NCI-H226 (cell line): ENCODE measurements at places on chromosomes 3 and 15.

DNA sequence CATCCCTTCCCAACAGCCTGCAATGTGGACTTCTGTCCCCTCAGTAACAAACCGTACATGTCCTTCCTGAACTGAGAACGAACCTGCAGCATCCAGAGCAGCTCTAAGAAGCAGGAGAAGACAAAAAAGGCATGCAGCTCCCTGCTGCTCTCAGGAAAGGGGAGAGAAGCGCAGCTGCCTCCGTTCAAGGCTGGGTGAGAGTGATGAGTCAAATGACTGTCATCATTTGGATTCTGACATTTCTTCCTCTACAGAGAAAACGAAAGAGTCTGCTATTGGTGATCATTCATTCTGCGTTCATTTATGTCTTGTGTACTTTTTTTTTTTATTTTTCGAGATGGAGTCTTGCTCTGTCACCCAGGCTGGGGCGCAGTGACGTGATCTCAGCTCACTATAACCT, 677.8 kb downstream of the FHIT start:
- DNase-seq, result no peak

GRCh38 chr3:47130557-47130956, 33.4 kb downstream of the SETD2 start:
- no peak for DNase-seq

DNA sequence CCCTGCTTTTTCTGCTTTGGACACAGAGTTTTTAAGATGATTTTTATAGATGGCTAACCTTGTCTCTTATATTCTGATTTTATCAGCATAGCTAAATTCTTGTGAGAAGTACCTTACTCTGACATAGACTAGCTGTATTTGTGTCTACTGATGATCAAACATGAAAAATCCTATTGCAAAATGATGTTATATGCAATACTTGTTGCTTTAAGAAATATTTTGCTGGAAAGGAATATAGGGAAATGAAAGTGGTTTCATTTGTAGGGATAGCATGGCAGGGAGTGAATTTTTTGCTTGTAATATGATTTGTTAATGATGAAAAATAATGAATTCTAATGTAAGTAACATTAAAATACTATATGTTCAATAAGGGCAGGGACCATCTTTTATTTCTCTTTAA, 35.9 kb downstream of the CFAP91 start:
- DNase-seq, result no peak

GRCh38 chr3:29721789-29722188, 440.9 kb downstream of the RBMS3 start:
- no peak for DNase-seq

- no peak for DNase-seq
These were observed 140.4 kb downstream of the CHDH start for GRCh38 chr3:53705774-53706173.
